ENCODE measurements at places on chromosomes 2 and 18. TPM values are rescaled to one million over a fixed set of nuclear protein-coding genes. Genes with fewer than 3 reads are reported as not detected.
A peak's percentile ranks its signal among the peaks of the same experiment; 100 is the strongest.

The LIMS4 gene
- 2.7 TPM for total RNA-seq

- H3K27ac ChIP-seq: no peak overlapping the region
- DNase-seq: no peak
- no peaks in the 10 kb centered on the region for H3K27me3 ChIP-seq
- H3K36me3 ChIP-seq: no peaks in the 10 kb centered on the region
- H3K4me1 ChIP-seq: no peaks in the 10 kb centered on the region
These were observed 27.2 kb downstream of the SLC39A6 start for GRCh38 chr18:36101943-36102342.

GRCh38 chr2:234671716-234672115 is 174.8 kb upstream of the ARL4C start:
- DNase-seq: no peak
- H3K27ac ChIP-seq: no peak overlapping the region
- peaks cover 72% of the 10 kb centered on the region for H3K4me1 ChIP-seq

DNA sequence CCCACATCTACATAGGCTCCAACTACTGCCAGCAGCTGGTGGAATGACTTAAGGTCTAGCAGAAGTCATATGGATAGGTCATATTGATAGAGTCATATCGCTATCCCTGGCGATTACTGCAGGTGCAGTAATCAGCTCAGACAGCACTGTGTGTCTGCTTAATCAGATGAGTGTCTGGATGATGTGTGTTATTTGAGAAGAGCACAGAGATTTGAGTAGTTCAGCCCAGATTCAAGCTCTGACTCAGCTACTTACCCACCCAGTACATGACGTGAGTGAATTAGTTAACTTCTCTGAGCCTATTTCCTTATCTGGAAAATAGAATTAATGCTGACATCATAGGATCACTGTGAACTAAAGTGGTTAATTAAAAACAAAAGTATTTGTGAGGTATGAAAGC is 78.9 kb downstream of the EHD3 start:
- no peak for DNase-seq
- no peaks in the 10 kb centered on the region for H3K36me3 ChIP-seq
- H3K4me1 ChIP-seq: peaks cover 1% of the 10 kb centered on the region
- no peak overlapping the region for H3K4me3 ChIP-seq

- DNase-seq: peak; percentile 22
- H3K27me3 ChIP-seq: no peaks in the 10 kb centered on the region
- no peaks in the 10 kb centered on the region for H3K36me3 ChIP-seq
- H3K4me1 ChIP-seq: peaks cover 11% of the 10 kb centered on the region
- no peak overlapping the region for H3K27ac ChIP-seq
- H3K4me3 ChIP-seq: no peak overlapping the region
These were observed 103.3 kb downstream of the CTAGE1 start for GRCh38 chr18:22314420-22314819.

DNA sequence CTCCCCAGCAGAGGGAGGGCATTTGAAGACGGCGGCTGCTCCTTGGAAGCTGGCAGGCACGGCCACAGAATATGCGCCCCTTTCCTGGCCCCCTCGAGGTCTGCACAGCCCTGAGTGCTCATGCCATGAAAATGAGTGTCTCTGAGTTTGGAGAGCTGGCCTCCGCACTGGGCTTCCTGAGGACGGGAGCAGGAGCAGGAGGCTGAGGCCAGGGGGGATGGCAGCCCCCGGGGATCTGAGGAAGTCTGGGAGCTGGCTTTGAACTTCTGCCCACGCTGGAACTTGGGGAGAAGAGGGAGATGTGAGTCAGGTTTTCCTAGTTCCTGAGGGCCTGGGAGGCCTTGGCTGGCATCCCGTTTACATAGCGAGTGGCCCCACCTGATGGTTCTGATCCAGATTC is 47.0 kb downstream of the RRM2 start:
- no peaks in the 10 kb centered on the region for H3K27me3 ChIP-seq
- H3K4me3 ChIP-seq: no peak overlapping the region
- DNase-seq: no peak
- peaks cover 18% of the 10 kb centered on the region for H3K4me1 ChIP-seq

The STARD6 gene
- not detected for total RNA-seq

- no peak overlapping the region for H3K27ac ChIP-seq
- H3K4me3 ChIP-seq: no peak overlapping the region
- H3K27me3 ChIP-seq: no peaks in the 10 kb centered on the region
- no peak for DNase-seq
- no peaks in the 10 kb centered on the region for H3K36me3 ChIP-seq
These were observed 85.6 kb downstream of the IKZF2 start for GRCh38 chr2:213065583-213066442.

The PSMA8 gene
- not detected for total RNA-seq

DNA sequence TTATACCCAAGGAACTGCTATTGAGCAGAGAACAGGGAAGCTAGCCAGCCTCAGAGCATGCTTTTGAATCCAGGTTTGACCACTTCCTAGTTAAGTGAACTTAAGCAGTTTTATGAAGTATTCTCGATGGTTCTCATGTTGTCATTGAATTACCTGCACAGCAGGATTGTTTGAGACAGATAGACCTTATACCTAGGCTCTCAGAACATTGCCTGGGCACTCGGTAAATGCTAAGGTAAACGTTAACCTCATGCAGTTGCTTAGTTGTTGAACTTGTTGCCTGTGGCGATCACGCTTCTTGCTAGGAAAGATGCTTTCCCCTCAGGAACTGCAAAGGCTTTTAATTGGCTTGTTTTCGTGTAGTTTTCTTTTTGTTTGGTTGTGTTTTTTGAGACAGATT is 34.0 kb upstream of the CHMP1B start:
- no peak for DNase-seq
- no peak overlapping the region for H3K4me3 ChIP-seq
- H3K27me3 ChIP-seq: no peaks in the 10 kb centered on the region
- H3K36me3 ChIP-seq: no peaks in the 10 kb centered on the region
- no peak overlapping the region for H3K27ac ChIP-seq
- no peaks in the 10 kb centered on the region for H3K4me1 ChIP-seq

GRCh38 chr2:23926290-23926749 is 603 bp downstream of the ATAD2B start:
- peaks cover 8% of the 10 kb centered on the region for H3K36me3 ChIP-seq
- peaks cover 9% of the 10 kb centered on the region for H3K4me1 ChIP-seq
- no peaks in the 10 kb centered on the region for H3K27me3 ChIP-seq
- peak overlapping the region; percentile 87 for H3K27ac ChIP-seq
- peak; percentile 49 for DNase-seq
- peak overlapping the region; percentile 74 for H3K4me3 ChIP-seq

GRCh38 chr2:46942143-46942526 is 26.5 kb upstream of the MCFD2 start:
- H3K4me1 ChIP-seq: peaks cover 28% of the 10 kb centered on the region
- peak overlapping the region; percentile 78 for H3K4me3 ChIP-seq
- H3K27ac ChIP-seq: no peak overlapping the region
- H3K27me3 ChIP-seq: no peaks in the 10 kb centered on the region

The TMEFF2 gene
- 0.25 TPM for total RNA-seq

DNA sequence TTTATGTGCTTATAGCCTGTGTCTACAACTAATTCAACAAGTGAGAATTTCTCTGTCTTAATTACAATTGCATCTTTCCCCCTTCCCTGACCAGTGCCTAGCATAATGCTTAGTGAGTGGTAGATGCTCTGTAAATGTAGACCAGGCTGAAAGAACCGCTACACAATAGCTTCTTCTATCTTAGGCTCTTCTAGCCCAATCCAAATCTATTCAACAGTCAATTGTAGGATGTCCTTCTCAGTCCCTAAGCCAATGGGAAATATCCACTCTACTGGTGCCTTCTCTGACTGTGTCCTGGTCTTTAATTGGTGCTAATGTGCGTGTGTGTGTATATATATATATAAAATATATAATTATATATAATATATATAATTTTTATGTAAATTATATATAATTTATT is 34.1 kb upstream of the GCC2 start:
- DNase-seq: no peak
- H3K36me3 ChIP-seq: no peaks in the 10 kb centered on the region
- peak overlapping the region; percentile 78 for H3K27ac ChIP-seq
- no peak overlapping the region for H3K4me3 ChIP-seq
